ENCODE measurements at places on chromosomes 3 and 15.

DNA sequence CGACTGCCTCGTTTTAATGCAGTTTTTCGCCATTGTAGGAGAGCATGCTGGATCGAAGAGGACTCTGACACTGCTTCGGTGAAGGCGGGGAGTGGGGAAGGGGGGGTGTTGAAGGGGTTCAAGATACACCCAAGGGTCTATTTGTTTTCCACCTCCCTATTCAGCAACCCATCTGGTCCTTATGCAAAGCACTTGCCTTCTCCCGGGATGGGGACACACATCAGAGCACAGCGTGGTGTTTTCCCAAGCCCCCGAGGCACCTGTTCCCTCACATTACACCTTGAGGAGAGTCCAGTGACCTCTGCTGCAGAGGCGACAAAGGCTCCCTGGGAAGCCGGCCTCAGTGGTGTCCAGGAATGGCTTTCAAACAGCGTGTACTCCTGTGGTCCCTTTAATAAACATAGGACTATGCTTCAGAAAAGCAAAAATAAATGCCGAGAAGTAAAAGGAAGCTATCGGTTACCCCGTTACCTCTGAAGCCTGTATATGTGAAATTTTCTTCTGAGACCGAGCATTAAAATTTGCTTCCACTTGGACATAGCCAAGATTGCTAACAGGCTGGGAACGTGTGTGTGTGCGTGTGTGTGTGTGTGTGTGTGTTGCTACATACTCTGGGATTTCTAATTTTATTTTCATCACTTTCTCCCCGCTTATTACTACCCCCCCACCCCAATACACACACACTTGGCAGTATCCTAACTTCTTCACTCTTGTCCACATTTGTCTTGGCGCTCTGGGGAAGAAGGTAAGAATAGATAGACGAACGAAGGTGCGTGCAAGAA, 53.2 kb downstream of the CCDC54 start:
- DNase-seq = no peak

DNA sequence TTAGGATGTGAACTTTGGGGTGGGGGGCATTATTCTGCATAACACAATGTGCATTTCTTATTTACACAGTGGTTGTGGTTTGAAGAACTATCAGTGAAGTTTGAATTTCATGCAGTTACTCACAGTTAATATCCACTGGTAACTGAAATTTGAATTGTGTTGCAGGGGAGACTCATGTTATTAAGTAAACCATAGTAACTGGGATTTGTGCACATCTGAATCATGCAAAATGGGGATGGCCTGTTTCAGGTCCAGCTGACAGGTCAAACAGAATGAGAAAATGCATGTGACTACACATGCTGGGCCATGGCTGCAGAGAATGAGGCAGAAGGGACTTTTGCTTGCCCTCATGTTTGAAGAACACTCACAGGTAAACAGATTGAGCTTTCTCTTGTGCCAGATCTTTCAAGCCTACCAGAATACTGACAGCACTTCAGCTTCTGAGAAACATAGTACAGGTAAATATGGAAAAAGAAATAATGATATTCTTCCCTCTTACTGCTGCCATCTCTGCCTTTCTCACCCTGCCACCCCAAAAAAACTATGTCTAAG, 115.0 kb downstream of the POLQ start:
- no peak for DNase-seq

DNA sequence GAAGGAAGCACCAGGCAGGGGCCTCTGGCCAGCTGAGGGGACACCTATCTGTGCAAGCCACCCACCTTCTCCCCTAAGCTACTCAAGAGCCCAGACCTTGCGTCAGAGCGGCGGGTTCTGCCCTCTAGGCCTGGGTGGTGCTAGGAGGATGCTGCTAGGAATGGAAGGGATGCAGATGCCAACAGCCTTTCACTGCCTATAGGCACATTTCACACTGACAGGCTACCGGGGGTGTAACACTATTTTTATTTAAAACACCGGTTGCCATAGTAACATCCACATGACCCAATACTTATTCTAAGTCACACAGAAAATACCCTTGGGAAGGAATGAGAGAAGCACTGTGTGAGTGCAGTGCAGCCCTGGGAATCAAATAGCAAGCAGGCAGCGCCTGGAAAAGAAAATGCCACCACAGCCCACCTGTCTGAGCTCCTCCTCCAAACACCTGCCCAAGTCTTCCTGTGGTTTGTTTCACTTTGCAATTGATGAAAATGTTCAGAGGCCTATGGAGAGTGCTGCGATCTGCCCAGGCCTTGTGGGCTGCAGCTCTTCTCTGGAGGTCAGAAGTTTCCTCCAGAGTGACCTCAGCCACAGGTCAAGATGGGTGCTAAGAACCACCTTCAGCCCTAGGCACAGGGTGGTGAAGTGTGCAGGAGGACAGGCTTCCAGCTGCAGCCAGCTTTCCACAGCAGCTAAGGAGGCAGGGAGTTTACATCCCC, 113.5 kb upstream of the TOPAZ1 start:
- DNase-seq = no peak

GRCh38 chr15:42160136-42160535, 3.7 kb upstream of the PLA2G4F start:
- no peak for DNase-seq

GRCh38 chr3:11784971-11785377, 61.7 kb downstream of the TAMM41 start:
- no peak for DNase-seq

GRCh38 chr3:157180262-157180661, 20.3 kb upstream of the CCNL1 start:
- DNase-seq = no peak

DNA sequence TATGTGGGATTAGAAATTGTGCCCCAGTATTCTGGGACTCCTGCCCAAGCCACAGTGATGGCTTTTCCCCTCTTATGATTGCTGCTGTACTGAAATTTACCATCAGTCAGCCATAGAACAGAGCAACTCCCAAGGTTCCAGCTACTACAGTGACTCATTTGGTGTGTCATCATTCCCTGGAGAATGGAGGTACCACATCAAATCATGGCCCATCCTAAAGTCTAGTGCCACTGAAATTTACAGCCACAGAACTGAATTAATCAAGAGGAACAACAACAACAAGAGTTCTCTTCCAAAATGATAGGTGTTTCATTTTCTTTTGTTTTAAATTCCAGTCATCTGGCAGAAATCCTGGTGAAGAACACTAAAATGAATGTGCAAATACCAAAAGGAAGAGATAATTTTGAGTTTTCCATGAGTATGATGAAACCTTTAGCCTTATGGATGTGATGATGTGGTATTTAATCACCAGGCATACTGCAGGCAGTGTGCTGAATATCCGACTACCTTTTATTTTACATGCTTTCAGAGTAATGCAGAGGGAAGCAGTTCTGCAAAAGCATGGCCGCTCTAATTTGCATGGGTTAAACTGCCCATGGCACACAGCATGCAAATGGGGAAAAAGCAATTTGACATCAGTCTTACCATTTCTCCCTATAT, 75.6 kb upstream of the SLC2A2 start:
- DNase-seq = no peak

GRCh38 chr3:49610666-49611280, 56.5 kb downstream of the BSN start:
- no peak for DNase-seq

DNA sequence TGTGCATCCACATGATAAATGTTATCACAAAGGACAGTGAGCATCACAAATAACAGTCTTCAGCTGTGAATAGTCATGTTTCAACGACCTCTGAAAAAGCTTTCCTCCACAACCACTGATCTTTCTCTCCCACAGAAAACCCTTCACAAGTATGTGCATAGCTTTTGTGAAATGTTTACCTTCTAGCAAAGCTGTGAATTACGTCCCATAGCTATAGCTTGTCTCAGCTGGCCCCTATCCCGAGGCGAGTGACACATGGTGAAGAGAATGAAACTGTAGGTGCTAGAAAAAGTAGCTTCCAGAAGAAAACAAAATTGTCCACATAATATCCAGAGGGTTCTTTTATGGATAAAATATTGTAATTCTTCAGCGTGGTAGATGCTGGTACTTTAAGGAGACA, 182.0 kb downstream of the FGF12 start:
- DNase-seq = no peak

DNA sequence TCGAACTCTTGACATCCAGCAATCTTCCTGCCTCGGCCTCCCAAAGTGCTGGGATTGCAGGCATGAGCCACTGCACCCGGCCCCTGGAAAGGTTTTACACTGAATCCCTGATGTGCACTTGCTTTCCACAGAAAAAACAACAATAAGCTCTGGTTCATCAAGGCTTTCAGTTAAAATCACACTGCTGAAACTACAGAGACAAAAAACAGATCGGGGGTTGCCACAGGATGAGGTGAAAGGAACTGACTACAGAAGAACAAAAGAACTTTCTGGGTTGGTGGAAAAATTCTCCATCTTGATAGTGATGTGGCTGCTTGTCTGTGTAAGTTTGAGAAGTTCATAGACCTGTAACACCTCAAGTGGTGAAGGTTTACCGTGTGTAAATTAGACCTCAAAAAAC, 2.9 kb downstream of the RAB43 start:
- DNase-seq = no peak

GRCh38 chr3:126957776-126958637, 24.9 kb upstream of the PLXNA1 start:
- DNase-seq = no peak

GRCh38 chr3:57120451-57121174, 44.5 kb downstream of the IL17RD start:
- DNase-seq = no peak

- DNase-seq = no peak
These were observed 1292.6 kb downstream of the SI start for GRCh38 chr3:163785693-163786092.

DNA sequence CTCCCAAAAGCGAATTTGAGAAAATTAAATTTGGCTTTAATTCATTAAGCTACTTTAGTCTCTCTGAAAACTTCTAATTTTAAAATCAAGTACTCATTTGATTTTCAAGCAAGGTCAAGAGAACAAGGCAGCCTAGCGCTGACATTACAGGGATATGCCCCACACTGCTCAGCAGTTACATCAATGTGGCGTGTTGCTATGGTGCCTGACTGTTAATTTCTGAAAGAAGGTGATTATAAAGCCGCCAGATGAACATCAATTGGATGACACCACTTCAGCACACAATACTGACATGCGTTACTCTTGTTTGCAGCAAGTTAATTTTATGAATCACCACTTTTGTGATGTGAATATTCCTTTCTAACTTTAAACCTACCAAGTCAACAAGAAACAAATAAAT, 284.4 kb downstream of the FOXP1 start:
- DNase-seq = no peak

Measured in stimulated activated CD8-positive, alpha-beta memory T cell treated with anti-CD3 and anti-CD28 coated beads, Interleukin-4, amount 100 ng/mL, for 24 hours (primary cell).